LoVo (cell line): ENCODE measurements at places on chromosomes 5 and 9.

- DNase-seq: no peak
Observed at GRCh38 chr5:96640696-96641095, 21.5 kb upstream of the CAST start.

GRCh38 chr5:144121577-144121976, 48.9 kb downstream of the YIPF5 start:
- DNase-seq: no peak

GRCh38 chr5:118043531-118043930, 944.8 kb downstream of the DTWD2 start:
- no peak for DNase-seq

GRCh38 chr9:32404856-32405255, 20.4 kb downstream of the ACO1 start:
- no peak for DNase-seq

DNA sequence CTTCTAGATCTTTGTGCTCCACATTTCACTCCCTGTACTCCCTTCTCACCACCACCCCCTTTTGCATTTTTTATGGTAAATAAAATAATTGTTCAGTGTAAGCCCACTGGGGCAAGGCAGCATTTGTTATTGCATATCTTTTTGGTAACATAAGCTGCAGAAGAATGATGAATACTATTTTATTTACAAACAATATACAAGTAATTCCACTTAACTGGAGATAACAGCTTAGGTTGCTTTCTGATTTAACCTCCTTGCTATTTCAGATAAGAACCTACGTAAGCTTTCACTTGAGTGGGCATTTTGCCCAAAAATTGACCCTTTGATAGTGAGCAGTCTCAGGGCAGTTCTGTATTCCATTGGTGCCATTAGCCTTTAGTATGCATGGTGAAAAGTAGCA, 417.9 kb downstream of the SH3GL2 start:
- DNase-seq: no peak

- no peak for DNase-seq
Observed at GRCh38 chr9:121893786-121894185, 199.3 kb downstream of the TTLL11 start.

- DNase-seq: no peak
Observed at GRCh38 chr5:64654561-64654938, 35.8 kb upstream of the SHISAL2B start.

GRCh38 chr9:27337236-27337635, 40.3 kb upstream of the EQTN start:
- no peak for DNase-seq

DNA sequence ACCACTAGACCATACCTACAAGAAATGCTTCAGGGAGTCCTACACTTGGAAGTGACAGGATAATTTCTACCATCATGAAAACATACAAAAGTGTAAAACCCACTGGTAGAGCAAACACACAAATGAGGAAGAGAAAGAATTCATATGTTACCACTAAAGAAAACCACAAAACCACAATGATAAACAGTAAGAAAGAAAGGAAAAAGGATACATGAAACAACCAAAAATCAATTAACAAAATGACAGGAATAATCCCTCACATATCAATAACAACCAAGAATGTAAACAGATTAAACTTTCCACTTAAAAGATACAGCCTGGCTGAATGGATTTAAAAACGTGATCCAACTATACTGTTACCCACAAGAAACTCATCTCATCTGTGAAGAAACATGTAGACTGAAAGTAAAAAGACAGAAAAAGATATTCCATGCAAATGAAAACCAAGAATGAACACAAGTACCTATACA, 83.4 kb downstream of the LPAR1 start:
- no peak for DNase-seq

DNA sequence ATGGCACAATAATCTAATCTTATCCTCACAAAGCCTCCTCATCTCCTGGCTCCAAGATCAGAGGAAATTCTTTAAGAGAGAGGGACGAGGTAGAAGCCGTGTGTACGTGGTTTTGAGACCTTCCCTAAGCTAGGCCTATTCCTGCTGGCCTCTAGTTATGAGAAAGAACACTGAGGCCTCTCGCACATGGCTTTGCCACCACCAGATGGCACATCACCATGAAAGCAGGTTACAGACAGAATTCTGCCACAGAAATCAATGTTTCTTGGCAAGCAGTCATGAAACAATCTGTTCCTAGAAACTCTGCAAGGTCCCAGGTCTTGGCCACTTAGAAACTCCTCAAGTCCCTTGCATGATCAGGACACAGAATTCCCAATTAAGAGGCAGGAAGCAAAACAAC, 268.2 kb upstream of the TAS2R1 start:
- no peak for DNase-seq

GRCh38 chr9:17453751-17454150, 125.1 kb upstream of the SH3GL2 start:
- DNase-seq: no peak

DNA sequence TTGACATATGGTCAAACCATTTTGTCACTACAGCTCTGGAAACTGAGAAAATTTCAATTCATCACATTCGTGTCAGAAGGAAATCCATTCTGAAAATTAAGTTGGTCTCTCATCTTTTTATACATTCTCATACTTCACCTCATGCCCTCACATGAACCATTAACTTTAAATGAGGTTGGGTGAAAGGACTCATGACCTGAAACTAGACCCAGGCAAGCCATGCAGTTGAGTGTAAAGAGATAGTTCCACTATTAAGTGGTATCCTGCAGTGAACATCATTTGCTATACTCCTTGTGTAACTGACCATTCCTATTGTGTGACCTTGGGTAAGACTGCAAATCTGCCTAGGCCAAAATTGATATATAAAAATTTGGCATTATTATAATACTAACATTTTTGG, 299.6 kb upstream of the GRIN3A start:
- DNase-seq: no peak

DNA sequence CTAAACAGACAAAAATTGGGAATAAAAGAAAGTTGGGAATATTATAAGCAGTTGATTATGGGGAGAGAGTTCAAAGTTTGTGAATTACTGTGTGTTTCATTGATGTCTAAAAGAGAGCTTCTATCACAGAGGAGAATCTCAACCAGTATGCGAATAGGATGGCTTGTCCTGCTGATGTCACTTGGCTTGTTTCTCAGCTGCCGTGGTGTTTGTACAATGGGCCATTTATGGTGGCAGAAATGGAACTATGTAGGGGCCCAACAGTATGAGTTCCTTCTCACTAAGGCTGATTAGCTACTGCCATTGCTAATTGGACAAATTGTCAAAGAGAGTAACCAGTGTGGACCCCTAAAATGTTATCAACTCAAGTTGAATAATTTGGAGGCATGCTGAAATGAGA, 103.9 kb downstream of the ST8SIA4 start:
- DNase-seq: no peak

DNA sequence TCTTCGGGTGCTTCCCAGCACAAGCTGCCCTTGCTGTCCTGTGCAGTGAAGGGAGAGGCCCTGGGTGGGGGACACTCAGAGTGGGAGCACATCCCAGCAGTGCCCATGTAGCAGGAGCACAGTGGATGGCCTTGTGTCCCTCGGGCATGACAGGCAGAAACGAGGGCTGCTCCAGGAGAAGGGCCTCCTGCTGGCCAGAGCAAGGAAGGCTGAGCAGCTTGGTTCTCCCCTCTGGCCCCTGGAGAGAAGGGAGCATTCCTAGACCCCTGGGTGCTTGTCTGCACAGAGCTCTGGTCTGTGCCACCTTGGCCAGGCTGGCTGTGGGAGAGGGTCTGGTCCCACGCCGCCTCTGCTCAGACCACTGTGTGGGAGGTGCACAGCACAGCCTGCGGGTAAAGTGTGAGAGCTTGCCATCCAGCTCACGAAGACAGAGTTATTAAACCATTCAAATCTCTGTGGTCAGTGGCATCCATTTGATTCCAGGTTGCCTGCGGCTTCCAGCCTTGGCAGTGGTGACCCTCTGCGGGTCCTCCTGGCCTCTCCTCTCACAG, 18.3 kb downstream of the FBXW5 start:
- no peak for DNase-seq

DNA sequence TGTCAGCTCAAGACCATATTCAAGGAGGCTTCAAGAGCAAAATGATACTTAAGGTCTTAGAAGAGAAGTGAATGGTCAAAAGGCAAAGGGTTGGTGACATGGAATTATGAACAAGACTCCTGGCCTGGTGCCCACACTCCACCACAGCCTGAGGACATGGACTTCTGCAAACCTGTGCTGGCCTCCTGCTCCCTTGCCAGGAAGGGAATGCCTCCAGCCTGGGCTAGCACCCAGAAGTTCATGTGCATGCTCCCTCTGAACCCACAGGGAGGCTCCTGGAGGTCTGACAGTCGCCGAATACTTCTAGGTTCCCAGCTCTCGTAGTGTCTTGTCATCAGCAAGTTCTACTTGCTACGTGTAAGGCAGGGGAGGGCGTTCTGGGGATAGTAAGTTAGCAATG, 156.7 kb downstream of the FSTL4 start:
- no peak for DNase-seq

DNA sequence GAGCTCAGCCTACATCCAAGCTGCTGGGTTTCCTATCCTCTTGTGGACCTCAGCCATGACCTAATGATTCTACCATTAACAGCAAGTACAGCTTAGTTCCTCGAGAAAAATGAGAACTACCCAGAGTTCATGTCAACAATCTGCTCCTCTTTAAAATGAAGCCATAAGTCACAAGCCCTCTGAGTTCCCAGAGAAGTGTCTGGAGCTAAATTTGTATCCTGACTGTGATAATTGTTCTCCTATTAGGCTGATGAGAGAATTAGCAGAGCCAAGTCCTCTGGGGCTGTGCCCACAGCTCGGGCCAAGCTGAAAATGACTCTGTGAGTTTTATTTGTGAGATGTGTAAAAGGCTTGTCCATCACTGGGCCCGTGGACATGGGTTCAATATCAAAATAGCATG, 145.1 kb upstream of the SMIM23 start:
- DNase-seq: no peak

DNA sequence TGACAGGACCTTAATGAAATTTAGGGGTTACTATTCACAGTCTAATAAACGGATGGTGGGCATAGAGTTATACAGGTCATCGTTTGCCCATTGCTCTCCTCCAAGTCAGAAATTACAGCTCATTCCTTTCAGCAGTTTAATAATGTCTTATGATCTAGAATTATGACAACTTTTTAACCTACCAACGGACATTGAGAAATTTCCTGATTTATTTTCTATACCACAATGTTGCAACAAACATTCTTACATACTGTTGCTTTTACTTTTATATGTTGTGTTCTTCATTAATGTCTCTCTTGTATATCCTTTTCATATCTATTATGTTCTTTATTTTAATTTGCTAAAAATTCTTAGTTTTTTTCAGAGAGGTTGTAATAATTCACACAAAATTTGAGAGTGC, 152.8 kb upstream of the PRLR start:
- DNase-seq: no peak

- peak; percentile 73 for DNase-seq
Observed at GRCh38 chr5:1008451-1009358, at the start of gene NKD2. Gene NKD2 (plus strand): TSS chr5:1008802. CDS start chr5:1009058, 256 bp downstream.

- DNase-seq: no peak
Observed at GRCh38 chr5:135309391-135310327, 89.4 kb downstream of the MACROH2A1 start.
